Fibroblast of gingiva (primary cell): ENCODE measurements at places on chromosomes 5 and 9.

DNA sequence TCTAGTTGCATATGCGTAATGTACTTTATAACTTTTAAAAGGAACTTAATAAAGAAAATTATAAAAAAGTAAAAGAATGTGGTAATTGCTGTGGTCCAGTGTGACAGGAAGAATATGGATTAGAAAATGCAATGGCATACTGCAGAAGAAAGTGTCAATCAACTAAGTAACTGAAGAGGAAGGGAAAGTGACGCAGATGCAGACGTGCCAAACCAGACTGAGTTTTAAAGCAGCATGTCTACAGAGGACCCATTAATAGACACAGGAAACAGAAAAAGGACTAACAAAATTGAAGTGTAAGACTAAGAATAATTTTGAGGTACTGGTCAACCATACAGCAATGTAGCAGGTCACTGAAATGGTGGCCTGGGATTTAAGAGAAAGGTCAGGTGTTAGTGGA lies 73.3 kb downstream of the DPYSL3 start:
- DNase-seq: no peak

- peak; percentile 96 for DNase-seq
Measured at GRCh38 chr5:56176155-56176798, 56.9 kb downstream of the ANKRD55 start.

DNA sequence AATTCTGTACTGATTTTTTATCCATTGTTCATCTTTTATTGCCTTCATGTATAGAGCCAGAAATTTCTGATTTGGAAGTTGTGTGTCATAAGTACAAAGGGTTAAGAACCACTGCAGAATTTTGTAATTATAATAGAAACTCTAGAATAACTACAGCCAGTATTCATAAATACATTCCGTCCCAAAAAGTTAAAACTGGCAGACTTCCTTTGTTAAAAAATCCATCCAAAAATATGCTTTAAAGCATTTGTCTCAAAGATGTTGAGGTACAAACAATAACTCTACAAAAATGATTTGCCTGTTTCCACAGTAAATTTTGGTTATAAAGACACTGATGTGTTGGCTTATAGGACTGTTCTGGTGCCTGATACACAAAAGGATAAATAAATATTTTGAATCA lies 436.6 kb downstream of the DTWD2 start:
- DNase-seq: peak; percentile 48

GRCh38 chr5:32388432-32389129 lies 56.0 kb downstream of the ZFR start:
- DNase-seq: peak; percentile 57

DNA sequence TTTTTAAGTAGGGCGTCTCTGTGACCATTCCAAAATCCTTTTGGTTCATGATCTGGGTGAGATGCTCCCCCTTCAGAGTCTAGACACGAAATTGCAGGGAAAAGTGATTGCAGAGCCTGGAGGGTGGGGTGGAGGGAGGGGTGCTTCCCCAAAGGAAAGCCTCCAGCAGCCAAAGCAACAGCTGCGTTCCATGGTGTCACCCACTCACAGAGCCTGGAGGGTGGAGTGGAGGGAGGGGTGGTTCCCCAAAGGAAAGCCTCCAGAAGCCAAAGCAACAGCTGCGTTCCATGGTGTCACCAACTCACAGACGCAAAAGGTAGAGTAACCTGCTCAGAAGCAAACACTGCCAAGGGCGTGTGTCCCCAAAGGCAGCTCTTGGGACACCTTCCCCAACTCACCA lies 22.6 kb downstream of the SLC6A18 start:
- DNase-seq: no peak

DNA sequence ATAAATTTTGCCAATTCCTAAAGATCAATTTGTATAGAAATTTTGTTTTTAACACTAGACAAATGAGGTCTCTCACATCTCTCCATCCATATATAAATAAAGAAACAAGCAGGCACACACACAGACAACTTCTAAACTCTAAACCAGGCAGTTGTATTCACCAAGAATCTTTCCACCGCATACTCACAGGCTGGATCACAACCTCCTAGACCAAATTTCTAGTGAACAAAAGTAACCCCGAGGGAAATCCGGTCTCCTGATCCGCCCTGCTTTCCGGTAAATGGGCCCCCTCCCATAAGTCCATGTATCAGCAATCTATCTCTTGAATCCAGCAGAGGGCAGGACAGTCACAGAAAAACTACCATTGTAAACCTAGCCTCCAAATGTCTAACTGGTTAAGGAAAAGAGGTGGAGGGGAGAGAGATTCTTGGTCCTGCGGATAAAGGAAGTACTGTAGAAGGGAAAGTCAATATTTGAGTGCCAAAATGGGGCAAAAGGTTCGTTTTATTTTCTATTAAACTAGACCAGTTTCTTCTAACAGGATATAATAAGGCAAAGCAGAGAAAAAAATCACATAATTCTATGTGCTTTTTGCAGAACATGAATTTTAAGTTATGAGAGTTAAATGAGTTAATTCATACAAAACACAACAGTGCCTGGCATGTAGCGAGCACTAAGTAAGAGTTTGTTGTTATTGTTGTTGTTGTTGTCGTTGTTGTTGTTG lies 4.8 kb upstream of the SMU1 start:
- peak; percentile 79 for DNase-seq

- peak; percentile 23 for DNase-seq
Measured at GRCh38 chr9:132673355-132673754, 3.1 kb downstream of the GTF3C4 start.

- peak; percentile 13 for DNase-seq
Measured at GRCh38 chr5:139149477-139150199, 48.5 kb downstream of the SIL1 start.

DNA sequence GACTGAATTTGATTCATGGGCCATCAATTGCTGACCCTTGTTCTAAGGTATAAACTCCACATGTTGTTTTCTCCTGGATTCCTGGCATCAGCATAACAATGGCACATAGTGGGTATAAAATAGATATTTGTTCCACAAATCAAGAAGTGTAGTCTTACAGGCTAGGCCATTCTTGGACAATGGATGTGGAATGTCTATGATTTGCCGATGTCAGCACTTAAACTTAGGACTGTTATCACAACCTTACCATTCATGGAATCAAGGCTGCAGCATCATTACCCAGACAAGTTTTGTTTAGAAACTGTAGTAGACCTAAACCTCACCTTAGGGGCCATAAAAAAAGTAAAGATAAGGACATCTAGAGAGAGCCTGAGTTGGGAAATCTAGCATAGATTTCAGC lies 680.0 kb downstream of the BRINP1 start:
- no peak for DNase-seq

DNA sequence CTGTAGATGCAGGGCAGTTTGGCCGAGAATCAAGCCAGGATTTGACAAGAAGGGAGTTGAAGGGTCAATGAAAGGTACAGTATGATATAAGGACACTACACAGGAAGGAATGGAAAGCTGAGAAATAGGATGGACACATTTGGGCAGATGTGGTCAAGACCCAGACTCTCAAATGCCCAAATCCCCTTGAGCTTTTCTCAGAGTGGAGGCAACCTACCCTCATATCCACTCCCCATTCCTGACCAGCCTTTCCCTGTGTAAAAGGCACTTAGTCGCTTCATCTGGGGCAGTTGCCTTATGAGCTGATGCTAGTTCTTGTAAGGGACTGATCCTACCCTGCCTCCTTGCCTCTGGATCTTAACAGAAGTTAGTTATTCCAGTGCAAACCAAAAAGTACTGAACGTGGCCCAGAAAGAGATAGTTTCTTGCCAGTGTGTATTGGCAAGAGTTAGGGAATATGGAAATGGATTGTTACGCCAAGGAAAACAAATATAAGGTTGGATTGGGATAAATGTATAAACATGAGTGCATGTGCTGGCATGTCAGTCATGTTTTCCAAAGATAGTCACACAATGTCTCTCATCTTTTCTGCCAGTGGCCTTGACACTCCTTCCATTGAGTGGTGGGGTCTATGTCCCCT lies 4.1 kb upstream of the MCCC2 start:
- peak; percentile 15 for DNase-seq

DNA sequence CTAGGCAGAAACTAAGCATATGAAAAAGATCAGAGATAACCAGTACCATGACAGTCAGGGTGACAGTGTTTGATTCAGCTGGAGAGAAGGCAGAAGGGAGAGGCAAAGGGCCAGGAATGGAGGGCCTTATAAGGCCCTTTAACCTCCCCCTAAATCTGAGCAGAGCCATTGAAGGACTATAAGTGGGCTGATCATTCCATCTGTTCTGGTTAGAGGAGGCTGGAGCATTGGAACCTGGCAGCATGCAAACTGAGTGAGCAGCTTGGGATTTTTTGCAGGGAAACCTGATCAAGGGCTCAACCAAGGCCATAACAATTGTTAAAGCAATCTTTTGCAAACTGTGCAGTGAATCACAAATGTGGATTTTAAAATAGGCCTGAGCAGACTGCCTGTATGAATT lies 174.5 kb upstream of the DAP start:
- DNase-seq: no peak

DNA sequence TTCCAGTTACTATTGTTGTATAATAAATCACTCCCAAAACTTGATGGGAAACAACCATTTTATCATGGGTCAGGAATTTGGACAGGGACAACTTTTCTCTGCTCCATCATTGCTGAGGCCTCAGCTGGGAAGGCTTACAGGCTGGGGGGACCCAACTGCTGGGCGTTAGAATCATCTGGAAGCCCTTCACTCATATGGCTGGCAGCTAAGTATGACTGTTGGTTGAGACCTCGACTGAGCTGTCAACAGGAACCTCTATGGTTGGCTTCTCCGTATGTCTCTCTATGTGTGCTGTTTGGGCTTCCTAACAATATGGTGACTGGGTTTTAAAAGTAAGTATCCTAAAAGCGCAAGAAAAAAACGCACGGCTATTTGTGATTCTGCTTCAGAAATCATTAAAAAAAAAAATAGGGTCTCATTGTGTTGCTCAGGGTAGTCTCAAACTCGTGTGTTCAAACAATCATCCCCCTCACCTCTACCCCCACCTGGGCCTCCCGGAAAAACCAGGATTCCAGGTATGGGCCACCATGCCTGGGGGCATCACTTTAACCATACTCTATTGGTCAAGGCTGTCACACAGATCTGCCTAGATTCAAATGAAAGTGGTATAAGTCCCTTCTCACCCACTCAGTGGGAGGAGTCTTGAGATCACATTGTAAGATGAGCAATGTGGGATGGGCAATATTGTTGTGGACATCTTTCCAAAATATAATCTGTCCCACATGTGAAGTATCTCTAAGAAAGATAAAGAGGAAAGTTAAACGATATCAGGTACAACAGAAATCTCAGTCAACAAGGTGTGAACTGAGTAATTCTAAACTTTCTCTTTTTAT lies 15.2 kb downstream of the FNBP1 start:
- no peak for DNase-seq

DNA sequence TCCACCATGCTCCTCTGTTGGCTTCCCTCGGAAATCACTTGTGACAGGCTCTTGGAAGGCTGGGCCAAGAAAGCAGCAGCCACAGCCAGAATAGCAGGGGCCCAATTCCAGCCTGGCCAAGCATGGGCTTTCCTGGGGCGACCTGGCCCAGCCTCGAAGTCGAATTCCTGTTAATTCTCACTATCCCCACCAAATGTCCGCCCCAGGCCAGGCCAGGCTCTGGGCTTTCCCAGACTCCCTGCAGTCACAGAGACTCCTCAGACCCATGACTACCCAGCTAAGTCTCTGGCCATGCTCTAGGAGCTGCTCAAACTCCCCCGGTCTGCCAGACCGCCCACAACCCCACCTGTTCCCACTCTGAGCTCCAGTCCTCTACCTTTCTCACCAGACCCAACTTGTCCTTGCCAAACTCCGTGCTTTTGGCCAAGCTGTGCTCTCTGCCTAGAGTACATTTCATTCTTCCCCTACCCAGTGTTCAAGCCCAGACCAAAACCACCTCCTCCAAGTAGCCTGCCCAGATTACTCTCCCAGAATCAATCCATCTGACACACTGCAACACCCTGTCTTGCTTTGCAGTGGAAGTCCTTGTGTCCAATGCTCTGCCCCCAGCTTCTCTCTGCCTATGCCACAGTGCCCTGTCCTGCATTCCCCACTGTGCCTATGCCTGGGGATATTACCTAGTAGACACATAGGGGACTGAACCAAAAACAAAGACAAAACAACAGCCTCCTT lies 26.2 kb downstream of the SHB start:
- no peak for DNase-seq

- no peak for DNase-seq
Measured at GRCh38 chr5:106401561-106401960, 1269.2 kb downstream of the EFNA5 start.

- DNase-seq: peak; percentile 29
Measured at GRCh38 chr5:119367502-119368237, 11.9 kb downstream of the TNFAIP8 start.

- DNase-seq: no peak
Measured at GRCh38 chr5:161751265-161751664, 65.7 kb downstream of the GABRA6 start.

DNA sequence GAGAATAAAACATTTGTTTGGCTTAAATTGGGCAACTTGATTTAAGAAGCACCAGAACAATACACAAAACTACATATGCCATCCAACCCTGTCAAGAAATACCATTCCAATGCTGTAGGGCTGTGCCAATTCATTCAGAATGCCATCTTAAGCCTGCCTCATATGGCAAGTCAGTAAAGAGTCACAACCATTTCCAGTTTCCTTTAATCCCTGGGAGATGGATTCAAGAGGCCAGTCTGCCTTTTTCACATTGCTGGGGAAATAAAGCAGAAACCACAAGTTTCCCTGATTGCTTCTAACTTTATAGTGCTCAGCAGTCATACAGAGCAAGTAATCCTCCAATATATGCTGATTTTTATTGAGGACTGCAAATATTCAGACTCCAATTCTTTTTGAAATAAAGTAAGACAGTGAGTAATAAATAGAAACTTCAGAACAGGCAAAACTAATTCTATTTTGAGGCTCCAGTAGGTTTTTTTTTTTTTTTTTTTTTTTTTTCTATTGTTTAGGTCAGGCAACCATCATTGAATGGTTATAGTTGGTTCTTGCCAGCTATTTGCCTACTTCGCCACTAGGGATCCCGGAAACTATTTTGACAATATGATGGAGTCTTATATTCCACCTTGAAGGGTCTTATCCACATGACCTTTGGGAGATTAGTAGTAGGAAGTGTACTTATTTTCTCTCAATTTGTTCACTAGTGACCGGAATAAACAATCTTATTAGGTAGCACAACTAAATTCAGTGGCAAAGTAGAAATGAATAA lies 400.9 kb upstream of the MEF2C start:
- DNase-seq: no peak

GRCh38 chr9:135338546-135338945 lies 141.0 kb upstream of the PPP1R26 start:
- no peak for DNase-seq

DNA sequence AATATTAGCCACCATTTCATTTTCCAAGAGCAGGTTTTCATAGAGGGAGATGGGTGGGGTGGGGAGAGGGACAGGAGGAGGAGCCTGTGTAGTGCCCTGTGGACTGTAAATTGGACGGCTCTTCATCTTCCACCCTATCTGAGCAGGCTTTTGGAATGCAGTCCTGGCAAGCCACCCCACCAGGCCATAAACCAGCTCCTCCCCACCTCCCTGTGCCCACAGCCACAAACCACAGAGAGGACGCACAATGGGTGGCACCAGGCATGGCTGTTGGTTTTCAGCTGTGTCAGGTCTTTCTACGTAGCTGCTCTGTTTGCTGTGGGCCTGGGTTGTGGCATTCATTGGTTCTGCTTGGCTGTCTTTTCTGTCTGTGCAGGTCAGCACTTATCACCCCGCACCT lies 58.0 kb downstream of the PLAC8L1 start:
- no peak for DNase-seq

- peak; percentile 73 for DNase-seq
Measured at GRCh38 chr9:136847088-136847825, 2.0 kb upstream of the PHPT1 start.

- DNase-seq: no peak
Measured at GRCh38 chr9:38700695-38701094, 19.2 kb downstream of the FAM240B start.
